ENCODE measurements at places on chromosomes 7 and 10.
A peak's percentile ranks its signal among the peaks of the same experiment; 100 is the strongest.

- peak; percentile 3 for DNase-seq
Observed at GRCh38 chr7:82194016-82194643, 249.4 kb downstream of the CACNA2D1 start.

- no peak for DNase-seq
Observed at GRCh38 chr10:126072622-126073021, 176.3 kb downstream of the FANK1 start.

DNA sequence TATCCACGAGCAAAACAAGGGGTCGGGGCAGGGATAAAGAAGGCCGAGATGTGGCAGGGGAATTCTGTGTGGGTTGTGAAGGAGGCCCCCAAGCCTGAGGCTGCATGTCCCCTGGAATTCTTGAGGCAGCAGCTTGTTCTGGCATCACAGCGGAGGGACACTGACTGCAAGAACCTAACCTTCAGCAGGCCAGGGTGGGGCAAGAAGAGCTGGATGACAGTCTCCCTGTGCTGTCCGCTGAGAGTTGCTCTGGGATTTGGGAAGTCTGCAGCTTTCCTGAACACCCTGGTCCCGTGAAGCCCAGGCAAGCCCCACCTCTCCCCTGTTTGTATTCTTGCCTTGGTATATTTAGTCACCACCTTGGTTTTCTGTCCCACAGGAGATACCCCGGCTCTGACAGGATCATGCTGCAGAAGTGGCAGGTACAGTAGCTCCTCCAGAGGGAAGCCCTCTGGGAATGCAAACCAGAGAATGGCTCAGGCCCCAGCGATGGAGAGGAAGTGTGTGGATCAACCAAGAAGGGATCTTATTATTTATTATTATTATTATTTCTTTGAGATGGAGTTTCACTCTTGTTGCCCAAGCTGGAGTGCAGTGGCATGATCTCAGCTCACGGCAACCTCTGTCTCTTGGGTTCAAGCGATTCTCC is 1.9 kb upstream of the LRRC18 start:
- no peak for DNase-seq

- no peak for DNase-seq
Observed at GRCh38 chr10:112361951-112362751, 11.8 kb upstream of the ACSL5 start.

DNA sequence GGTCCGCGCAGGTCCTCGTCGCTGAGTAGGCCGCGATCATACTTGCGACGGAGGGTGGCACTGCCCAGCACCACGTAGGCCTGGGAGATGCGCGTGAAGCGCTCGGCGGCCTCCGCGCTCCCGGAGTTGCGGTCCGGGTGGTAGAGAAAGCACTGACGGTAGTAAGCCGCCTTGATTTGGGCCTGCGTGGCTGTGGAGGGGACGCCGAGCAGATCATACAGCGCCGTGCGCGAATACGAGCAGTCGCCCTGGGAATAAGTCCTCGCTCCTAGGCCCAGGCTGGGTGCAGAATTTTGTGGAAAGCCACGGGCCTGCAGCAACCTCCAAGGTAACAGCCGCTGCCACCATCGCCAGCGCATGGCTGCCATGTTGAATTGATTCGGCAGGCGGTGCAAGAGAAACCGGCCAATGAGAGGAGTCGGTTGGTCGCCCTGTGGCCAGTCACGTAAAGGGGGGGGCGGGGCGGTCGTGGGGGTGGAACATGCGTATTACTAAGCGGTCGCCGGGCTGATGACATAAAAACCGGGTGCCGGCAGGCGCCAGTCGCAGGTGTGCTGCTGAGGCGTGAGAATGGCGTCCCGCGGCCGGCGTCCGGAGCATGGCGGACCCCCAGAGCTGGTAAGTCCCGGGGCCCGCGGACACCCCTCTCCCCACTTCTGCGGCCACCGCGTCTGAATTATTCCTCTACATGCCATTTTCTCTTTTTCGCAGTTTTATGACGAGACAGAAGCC is at the start of the genes BUD23 and DNAJC30:
Gene BUD23, plus strand, starts transcription at position 542 of the 732 bp plus-strand sequence. Its CDS starts 29 bp downstream, at position 571.
Gene DNAJC30, minus strand, starts transcription at position 398 of the 732 bp plus-strand sequence. Its CDS starts 30 bp downstream, at position 368.
- DNase-seq = peak; percentile 96

GRCh38 chr10:2392145-2392812 is 655.0 kb upstream of the ADARB2 start:
- DNase-seq = no peak

DNA sequence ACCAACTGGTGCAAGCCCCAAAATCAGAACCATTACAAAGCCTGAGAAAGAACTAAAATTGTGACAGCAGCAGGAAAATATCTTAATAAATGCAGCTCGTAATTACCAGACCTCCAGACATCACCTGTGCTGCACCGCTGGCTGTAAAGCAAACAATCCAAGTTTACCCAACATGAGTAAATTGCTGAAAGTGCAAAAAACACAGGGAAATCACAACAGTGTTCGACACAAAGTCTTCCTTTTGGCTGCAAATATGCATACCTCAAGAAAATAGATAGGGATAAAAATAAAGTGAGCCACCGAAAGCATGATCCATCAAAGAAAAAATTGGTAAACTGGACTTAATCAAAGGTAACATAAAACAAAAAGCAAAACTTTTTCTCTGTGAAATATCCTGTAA is 101.7 kb downstream of the SLC16A9 start:
- DNase-seq = no peak

- no peak for DNase-seq
Observed at GRCh38 chr10:17407047-17407446, 47.3 kb downstream of the ST8SIA6 start.

DNA sequence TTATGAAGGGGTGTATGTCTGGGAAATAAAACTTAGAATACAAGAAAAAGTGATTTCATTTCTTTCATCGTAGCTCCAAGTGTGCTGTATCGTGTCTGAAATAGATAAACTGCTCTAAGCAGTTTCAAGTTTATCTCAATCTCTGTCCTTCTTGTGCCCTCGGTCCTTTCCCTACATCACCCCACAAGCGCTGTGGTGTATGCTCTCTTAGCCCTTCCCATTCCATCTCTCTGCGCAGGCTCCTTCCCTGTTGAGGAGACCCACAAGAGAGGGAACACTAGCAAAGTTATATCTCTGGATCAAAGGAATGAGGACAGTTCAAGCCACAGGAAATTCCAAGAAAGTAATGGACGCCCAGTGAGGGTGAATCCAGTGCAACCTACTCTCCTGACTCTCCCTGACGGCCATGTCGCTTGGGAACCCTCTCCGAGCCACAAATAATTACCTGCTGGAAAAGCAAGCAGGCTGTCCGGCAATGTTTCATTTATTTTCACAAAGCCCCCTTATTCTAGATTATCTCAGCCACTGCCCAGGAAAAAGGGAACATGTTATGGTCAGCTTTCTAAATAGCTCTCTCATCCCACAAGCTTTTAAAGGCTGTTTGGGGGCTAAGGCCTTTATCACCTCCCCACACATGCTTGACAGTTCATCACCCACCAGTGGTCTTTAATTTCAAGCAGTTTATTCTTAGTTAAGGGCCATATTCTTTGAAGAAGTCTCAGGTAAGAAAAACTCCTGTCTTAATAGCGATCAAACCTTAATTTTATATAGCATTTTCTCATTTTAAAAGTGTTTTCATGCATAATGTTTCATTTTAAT is 34.8 kb downstream of the LRRC4 start:
- DNase-seq = no peak

DNA sequence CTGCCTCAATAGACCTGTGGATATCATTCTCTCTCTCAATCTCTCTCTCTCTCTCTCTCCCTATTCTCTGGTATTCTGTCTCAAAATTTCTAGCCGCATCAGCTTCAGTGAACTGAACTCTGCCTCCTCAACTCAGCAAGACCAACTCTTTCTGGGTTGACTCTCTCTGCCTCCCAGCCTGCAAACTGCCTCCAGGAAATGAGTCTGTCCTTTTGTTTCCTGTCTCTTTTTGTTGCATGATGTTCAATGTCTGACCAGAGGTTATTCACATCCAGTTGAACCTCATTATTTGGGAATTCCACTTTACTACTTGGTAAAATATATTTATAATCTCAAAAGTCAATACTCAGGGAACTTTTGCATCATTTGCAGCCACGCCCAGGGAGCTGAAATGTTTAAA is 682.7 kb upstream of the FZD8 start:
- no peak for DNase-seq

DNA sequence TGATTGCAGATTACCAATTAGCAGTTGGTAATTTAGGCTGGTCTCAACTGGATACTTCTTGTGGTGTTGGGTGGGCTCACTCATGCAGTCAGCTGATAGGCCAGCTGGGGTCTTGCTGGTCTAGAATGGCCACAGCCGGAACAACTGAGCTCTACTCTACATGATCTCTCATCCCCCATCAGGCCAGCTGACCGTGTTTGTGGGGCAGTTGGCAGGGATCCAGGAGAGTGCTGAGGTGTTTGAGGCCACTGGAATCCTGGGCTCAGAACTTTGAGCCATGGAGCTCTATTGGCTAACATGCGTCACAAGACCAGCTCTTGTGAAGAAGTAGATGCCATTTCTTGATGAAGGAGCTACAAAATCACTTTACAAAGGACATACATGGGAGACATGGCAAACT is 242.4 kb downstream of the GFRA1 start:
- no peak for DNase-seq

DNA sequence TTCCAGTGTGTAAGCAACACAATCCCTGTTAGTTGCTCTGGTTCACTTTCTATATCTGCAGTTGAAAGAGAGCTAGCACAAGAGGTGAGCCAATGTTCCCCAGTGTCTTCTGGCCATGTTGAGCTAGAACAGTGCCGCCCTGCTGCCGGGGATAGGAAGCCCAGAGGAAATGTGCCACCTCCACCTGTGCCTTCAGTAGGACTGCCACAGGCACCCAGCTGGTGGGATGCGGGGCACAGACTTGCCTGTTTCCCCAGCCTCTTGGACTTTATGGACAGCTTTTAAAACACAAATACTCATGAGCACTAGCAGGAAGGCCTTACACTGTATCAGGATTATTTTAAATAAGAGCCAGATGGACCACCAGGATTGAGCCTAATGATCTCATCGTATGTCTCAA is 234.5 kb upstream of the COBL start:
- DNase-seq = no peak

DNA sequence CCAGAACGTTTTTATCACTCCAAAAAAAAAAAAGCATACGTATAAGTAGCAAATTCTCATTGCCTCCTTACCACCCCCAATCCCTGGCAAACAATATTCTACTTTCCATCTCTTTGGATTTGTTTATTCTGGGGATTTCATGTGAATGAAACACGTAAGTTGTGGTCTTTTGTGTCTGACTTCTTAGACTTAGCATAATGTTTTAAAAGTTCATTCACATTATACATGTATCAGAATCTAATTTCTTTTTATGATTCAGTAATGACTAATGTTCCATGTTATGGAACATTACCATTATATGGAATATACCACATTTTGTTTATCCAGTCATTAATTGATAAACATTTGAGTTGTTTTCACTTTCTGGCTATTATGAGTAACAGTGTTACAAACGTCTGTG is 12.5 kb upstream of the KLHL7 start:
- no peak for DNase-seq

DNA sequence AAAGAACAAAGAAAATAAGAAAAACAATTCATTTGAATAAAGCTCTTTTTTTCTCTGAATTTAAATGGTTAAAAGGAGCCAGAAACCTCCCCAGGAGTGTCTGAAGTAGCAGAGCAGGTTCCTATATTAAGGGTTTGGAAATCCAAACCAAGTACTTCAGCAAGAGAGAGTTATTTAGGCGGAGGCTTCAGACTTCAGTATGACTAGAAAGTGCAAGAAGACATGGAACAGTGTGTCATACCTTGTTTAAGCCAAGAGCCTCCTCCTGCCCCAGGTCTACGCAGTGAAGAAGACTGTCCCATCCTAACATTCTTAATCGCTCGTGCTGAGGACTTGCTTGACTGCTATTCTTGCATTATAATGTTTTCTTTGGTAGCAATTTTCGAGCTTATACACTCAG is 51.3 kb downstream of the ODAD2 start:
- no peak for DNase-seq

- no peak for DNase-seq
Observed at GRCh38 chr7:24763303-24763901, 6.1 kb upstream of the GSDME start.

DNA sequence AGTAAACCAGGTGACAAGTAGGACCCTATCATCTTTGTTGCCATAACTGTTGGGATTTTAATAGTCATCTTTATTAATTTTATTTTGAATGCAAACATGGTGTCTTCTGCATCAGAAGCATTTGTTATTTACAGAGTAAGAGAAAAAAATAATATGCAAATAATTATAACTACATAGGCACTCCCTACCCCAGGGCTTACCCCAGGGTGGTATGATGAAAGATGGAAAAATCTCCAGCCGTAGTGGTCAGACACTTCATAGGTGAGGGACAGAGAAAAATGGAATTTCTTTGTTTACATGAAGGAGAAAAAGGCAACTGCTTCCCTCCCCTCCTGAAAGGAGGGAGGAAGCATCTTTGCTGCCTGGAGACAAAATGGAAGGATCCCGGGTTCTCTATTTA is 29.7 kb downstream of the STOX1 start:
- no peak for DNase-seq

All from hematopoietic multipotent progenitor cell treated with erythropoietin and hydrocortisone succinate and interleukin-3 and kit ligand, for 15 days (in vitro differentiated cells).